Cortex of kidney (tissue), 1 donor: ENCODE measurements at places on chromosomes 13 and 19.

GRCh38 chr19:40232479-40232878, 6.0 kb upstream of the CCNP start:
- DNase-seq = no peak

GRCh38 chr13:85729296-85729695, 69.9 kb downstream of the SLITRK6 start:
- no peak for DNase-seq

DNA sequence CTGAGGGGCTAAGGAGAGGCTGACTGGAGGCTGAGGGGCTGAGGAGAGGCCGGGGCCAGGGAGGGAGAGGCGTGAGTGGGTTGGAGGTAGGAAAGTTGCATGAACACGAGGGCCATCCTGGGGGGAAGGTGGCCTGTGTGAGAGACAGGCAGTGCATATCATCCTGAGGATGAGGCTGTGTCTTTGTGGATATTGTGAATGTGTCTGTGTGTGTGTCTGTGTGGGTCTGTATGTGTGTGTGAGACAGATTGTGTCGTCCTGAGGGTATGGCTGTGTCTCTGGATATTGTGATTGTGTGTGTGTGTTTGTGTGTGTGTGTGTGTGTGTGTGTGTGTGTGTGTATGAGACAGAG, 422 bp downstream of the ZNF71 start:
- no peak for DNase-seq

- no peak for DNase-seq
These were observed 2.3 kb downstream of the ADGRE2 start for GRCh38 chr19:14775869-14776586.

DNA sequence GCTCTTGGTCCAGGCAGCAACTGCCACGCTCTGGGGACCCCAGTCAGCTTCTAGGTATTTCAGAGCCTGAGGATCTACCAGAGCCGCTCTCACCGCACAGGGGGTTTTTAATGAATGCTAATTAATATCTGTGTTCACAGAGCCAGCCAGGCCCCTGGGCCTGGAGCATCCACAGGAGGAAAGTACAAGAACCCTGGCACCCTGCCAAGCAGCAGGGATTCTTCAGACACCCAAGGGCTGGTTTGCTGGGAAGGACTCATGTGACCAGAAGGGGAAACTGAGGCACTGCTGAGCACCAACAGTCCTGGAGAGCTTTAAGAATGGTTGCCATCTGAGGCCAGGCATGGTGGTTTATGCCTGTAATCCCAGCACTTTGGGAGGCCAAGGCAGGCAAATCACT, 38.0 kb upstream of the ADGRE5 start:
- DNase-seq = no peak

GRCh38 chr13:69287050-69287698, 820.5 kb upstream of the ATXN8OS start:
- DNase-seq = no peak

- no peak for DNase-seq
These were observed 41.9 kb downstream of the ADPRHL1 start for GRCh38 chr13:113411216-113412023.
